HuH-7.5 (cell line): ENCODE measurements at places on chromosomes 5 and 9.

GRCh38 chr5:112366987-112367386, 52.1 kb downstream of the EPB41L4A start:
- DNase-seq, result peak; percentile 26

- no peak for DNase-seq
Observed at GRCh38 chr5:81147886-81148571, 85.1 kb upstream of the CKMT2 start.

DNA sequence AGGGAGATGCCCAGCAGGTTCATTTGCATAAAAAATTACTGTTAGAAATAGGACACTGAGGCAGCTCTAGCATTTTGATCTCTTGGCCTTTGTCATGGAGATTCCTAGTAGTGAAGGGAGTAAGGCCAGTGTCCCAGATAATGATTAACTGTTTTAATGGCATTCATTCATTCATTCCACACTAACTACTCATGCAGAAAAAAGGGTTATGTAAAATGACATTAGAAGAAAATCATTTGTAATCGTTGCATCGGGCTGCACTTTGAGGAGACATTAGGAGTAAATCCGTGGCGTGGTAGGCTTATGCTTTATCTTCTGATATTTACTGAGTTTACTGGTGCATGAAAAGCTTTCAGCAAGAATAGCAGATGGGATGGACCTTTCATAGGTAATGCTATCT, 82.6 kb upstream of the GRHPR start:
- no peak for DNase-seq

DNA sequence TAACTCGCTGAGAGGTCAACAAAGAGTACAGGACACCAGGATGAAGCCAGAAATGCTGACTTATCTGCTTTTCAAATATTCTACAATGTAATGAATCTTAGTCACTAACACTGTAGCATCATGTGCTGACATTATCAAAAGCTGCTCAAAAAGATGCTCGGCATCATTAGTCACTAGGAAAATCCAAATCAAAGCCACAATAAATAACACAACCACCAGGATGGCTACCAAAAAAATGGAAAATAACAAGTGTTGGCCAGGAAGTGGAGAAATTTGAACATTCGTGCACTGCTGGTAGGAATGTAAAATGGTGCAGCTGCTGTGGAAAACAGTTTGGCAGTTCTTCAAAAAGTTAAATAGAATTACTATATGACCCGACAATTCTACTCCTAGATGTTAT, 269.1 kb downstream of the GLIS3 start:
- no peak for DNase-seq

- DNase-seq, result no peak
Observed at GRCh38 chr5:173281910-173282309, 46.3 kb downstream of the STC2 start.

DNA sequence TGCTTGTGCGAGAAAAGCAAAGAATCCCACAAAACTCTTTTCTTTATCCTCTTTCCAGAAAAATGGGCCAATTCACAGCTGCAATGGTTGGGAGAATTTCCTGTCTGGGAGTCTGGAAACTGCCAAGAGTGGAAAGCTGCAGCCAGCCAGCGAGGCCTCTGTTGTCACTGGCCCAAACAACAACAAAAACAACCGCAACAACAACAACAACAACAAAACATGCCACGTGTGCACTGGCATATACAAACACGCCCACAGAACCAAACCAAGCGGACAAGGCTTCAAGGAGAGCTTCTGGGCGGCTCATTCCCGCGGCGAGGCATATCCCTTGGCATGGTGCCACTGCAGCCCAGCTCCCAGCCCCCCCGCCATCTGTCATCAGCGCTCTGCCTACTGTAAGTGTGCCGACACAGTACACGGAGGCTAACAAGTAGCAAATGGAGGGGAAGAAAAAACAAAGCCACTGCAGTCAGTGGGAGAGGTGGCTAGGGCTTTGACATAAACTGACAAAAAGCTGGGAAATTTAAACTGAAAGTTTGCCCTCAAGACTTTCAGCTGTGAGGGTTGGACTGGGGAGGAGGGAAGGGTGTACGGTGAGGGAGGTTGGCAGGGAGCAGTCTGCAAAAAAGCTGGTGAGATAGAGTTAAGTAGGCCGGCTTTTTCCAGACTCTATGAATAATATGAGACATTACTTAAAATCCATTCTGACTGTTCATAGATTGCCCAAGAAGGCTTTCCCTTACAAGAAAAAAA, 165.0 kb upstream of the ZNF462 start:
- no peak for DNase-seq

DNA sequence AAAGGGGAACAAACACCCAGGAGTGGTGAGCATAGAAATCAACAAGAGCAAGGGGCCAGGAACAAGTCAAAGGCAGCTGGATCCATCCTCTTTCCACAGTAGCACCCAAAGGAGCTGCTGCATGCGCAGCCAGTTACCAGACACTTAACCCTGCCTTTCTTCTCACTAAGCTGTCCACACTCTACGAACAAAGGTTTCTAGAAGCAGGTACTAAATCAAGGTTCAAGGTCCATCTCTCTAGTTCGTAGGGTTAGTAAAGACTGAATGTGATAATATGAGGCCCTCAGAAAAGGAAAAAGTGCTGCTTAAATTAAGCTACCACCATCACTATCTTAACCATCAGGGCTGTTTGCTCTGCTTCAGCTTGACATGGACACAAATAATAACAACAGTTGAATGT, 121.2 kb upstream of the NIPBL start:
- DNase-seq, result no peak

GRCh38 chr5:171639966-171640365, 145.7 kb upstream of the SMIM23 start:
- no peak for DNase-seq

- DNase-seq, result no peak
Observed at GRCh38 chr5:40233268-40233667, 446.4 kb upstream of the PTGER4 start.

- no peak for DNase-seq
Observed at GRCh38 chr9:77030045-77030444, 10.6 kb downstream of the FOXB2 start.

GRCh38 chr5:132458651-132459030, 31.9 kb downstream of the IRF1 start:
- DNase-seq, result no peak

GRCh38 chr5:159539678-159540077, 209.4 kb upstream of the IL12B start:
- DNase-seq, result no peak

DNA sequence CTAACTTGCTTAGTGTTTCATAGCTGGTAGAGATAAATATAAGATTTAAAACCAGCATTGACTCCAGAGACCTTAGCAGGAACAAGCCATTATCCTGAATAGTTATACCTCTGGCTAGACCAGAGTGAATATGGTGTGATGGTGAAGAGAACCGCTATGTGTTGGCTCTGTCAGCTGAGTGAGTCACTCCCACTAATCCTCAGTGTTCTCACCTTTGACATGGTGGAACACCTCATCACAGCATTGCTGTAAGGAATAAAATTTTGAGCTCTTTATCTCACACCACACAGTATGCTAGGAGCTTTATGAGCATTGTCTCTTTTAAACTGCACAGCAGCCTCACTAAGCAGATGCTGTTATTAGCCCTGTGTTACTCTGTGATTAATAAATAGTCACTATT, 90.7 kb upstream of the DHFR start:
- no peak for DNase-seq

DNA sequence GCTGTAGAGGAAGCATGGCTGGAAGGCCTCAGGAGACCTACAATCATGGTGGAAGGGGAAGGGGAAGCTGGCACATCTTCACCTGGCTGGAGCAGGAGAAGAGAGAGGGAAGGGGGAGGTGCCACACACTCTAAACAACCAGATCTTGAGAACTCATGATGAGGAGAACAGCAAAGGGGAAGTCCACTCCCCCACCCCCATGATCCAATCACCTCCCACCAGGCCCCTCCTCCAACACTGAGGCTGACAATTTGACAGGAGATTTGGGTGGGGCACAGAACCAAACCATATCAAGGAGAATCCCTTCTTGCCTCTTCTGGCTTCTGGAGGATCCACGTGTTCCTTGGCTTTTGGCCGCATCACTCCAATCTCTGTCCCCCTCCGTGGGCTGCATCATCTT, 13.1 kb upstream of the CMBL start:
- DNase-seq, result no peak

- no peak for DNase-seq
Observed at GRCh38 chr9:79955300-79955699, 383.5 kb downstream of the TLE4 start.

- DNase-seq, result no peak
Observed at GRCh38 chr5:102764381-102765004, 9.4 kb downstream of the PAM start.

GRCh38 chr5:1162751-1163150, 38.6 kb upstream of the SLC6A19 start:
- no peak for DNase-seq

GRCh38 chr9:13070612-13071595, 208.6 kb downstream of the MPDZ start:
- no peak for DNase-seq

- peak; percentile 96 for DNase-seq
Observed at GRCh38 chr9:127785023-127785932, 556 bp upstream of the CDK9 start.

DNA sequence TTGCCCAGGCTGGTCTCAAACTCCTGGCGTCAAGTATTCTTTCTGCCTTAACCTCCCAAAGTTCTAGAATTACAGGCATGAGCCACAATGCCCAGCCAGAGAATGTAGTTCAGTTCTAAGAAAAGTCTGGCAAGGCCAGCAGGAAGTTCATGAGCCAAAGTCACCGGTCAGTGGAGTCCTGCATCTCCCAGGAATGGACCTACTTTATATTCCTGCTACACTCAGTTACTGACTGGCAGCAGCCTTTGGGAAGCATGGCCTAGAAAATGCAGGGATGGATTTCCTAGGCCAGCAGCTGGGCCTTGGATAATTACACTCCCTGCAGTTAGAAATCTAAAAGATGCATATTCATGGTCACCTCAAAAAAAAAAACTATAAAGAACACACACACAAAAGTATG, 135.7 kb downstream of the CAAP1 start:
- DNase-seq, result no peak

- DNase-seq, result no peak
Observed at GRCh38 chr9:89436326-89436725, 61.6 kb downstream of the SEMA4D start.

DNA sequence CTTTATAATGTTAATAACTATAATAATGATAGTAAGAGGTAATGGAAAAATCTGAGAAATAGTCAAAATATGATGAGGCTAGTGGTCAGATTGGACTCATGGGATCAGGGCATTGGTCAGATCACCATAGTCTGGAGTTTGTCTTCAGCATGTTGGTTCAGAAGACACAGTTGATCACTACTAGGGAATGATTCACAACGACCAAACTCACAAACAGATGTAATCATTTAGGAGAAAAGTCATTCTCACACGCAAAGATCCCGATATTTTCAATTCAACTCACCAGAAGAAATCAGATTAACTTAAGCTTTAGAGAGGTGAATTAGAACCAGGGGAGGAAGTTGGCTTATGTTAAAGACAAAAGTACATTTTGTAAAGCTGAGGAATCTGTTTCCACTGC, 131.8 kb downstream of the LURAP1L start:
- no peak for DNase-seq

- no peak for DNase-seq
Observed at GRCh38 chr5:164302533-164303235, 797.3 kb downstream of the MAT2B start.

DNA sequence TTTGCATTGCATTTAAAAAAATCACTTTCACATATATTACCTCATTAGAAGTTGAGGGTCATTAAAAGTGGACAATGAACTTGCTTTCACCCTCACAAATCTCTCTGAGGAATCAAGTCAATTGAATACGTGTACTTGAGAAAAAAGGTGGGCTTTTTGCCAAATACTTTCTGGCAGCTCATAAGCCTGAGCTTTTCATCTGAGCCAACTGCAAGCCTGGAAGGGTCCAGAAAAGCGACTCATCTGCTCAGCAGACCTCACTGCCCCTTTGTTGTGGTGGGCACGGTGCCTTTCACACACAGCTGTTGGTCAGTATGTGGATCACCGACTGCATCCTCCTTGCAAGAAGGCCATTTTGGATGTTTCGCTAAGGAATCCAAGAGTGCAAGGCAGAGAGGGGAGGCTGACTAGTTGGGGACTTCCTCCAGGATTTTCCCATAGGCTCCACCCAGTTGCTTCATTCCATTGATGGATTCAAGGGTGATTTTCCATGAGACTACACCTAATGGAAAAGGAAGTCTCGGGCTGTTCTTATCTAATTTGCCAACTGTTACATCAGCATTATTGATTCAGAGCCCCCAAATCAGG, 564.7 kb downstream of the PDE4D start:
- DNase-seq, result no peak

GRCh38 chr5:61624553-61625136, 292.6 kb downstream of the ZSWIM6 start:
- DNase-seq, result no peak

DNA sequence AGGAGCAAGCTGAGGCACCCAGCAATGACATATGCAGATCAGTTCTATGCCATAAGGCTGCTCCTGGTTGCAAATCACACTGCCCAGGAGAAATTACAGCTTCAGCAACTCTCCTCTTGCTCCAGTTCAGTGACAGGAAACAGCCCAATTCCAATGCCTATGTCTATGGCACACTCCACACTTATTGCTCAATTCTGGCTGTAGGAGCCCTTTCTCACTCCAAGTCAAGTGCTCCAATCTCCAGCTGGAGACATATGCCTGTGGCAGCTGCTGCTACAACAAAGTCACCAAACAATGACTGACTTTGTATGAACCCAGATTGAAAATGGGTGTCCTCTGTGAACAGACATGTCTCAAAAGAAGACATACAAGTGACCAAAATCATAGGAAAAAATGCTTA, 31.8 kb upstream of the PLCXD3 start:
- no peak for DNase-seq

- no peak for DNase-seq
Observed at GRCh38 chr5:146388386-146388785, 49.7 kb downstream of the POU4F3 start.

DNA sequence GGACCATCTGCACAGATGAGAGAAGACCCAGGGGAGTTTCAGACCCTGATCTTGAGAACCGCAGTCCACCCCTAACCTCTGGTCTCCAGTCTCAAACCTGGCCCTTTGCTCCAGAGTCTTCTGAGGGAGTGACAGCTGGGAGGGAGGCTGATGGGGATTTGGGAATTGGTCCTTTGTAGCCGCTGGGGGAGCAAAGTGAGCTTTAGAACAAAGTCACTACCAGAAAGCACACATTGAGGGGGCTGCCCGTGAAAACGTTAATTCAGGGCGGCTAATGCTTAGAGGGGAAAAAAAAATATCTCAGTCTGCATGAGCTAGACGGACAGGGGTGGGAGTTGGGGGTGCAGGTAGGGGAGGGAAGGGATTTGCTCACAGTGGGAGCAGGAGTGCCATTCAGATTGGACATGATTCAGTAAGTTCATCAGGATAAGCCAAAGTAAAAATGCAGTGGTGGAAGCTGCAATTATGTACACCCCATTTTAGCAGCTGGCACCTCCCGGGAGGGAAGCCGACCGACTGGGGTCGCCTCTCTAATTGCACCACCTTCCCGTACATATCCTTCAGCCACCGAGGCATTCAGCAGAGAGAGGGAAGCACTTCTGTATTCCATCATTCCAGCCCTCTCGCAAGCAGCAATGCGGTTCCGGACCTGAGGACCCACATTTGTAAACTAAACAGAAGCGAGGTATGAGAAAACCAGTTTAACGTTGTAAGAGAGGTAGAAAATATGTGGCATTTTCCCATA, 123.4 kb upstream of the RETREG1 start:
- DNase-seq, result no peak

GRCh38 chr5:137609127-137609526, 110.0 kb upstream of the SPOCK1 start:
- no peak for DNase-seq

- no peak for DNase-seq
Observed at GRCh38 chr9:5511935-5512580, 1.7 kb downstream of the PDCD1LG2 start.

GRCh38 chr9:79014929-79015699, 556.7 kb upstream of the TLE4 start:
- no peak for DNase-seq
